Stimulated activated CD4-positive, alpha-beta T cell treated with anti-CD3 and anti-CD28 coated beads, Interleukin-15, amount 100 ng/mL, for 1 hour (primary cell): ENCODE measurements at places on chromosomes 16 and 17.

DNA sequence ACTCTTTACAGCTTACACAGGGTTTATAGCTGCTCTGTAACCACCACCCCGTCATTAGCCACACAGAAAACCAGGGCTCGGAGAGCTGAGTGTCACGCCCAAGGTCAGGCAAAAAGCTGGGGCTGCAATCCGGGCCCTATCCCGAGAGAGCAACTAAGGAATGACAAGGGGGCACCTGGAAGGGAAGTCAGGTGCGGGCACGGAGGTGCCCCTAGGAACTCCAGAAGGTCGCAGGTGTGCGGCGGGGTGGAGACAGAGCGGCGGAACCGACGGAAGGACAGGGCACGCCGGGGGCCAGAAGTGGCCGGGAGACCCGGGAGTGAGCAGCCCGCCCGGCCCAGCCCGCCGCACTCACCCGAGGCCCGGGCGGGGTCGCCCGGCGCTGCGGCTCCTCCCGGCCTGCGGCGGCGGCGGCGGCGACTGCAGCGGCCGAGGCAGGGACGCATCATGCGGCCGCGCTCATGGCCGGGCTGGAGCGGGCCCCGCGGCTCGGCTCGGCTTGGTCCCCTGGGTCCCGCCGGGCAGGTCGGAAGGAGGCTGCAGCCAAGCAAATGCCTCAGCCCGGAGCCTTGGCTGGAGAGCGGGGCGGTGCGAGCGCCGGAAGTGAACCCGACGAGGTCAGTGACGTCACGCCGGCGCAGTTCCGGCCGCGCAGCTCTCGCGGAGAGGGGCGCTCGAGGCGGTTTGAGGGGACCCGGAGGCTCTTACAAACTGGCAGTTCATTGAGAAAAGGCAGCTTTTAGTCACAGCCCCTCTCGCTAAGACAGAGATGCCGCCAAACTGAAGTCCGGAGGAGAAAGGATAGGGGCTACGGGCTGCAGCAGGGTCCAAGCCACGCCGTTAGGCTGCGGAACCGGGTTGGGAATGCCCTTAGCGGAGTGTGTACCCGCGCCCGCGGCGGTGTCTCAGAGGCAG lies at the start of gene ZDHHC7:
ZDHHC7 (minus strand) TSS at position 605 of the 915 bp plus-strand sequence. CDS start 20,917 bp downstream, outside the sequence.
- peak; percentile 78 for DNase-seq

DNA sequence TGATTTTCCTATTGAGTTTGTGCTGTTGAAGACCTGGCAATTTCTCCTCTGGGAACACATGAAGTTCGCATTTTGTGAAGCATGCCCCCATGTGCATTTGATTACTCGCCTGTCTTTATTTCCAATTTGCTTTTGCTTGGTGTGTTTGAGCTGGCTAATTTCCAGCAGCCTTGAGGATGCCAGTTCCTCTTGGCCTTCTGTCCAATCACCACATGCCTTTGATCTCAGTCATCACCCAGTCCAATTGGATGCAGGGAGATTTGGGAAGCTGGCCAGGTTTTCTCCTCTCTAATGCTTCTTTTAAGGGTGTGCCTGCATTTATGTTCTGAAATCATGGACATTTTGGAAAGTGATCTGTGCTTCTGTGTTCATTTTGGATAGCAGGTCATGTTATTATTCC lies 3.8 kb upstream of the TMEM100 start:
- no peak for DNase-seq

DNA sequence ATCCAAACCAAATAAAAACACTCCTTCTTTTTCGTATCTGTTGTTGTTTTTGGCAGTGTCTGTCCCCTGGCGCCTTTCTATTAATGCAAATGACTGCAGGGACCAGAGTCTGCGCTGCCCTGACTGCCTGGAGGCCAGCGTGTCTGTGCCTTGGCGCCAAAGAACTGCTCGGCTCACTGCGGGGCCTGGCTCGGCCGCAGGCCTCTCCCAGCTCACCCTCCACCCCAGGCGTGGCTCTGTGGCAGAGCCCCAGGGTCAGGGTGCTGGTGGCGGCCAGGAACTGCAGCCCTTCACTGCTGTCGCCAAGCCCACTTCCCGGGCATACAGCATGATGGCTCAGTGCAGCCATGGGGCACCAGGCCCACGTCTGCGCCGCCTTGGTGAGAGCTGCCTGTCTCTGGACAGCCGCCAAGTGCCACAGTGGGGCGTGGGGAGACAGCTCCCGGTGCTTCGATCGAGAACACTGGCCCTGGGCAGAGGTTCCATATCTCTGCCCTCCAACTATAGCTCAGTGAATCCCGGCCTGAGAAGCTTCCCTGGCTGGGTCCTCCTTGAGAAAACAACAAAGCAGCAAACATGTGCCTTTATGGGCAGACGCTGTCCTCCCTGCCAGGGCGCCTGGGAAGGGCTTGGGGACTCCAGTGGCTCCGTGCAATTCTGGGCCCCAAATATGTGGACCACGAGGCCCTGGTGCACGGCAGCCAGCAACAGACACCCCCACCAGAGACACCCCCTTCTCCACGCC lies 11.1 kb downstream of the CANT1 start:
- no peak for DNase-seq

GRCh38 chr17:7742729-7743128 lies 25.2 kb downstream of the DNAH2 start:
- no peak for DNase-seq

- DNase-seq, result no peak
These were observed 45.2 kb upstream of the KPNB1 start for GRCh38 chr17:47604598-47604927.

GRCh38 chr16:77556201-77556873 lies 121.5 kb upstream of the ADAMTS18 start:
- DNase-seq, result no peak

DNA sequence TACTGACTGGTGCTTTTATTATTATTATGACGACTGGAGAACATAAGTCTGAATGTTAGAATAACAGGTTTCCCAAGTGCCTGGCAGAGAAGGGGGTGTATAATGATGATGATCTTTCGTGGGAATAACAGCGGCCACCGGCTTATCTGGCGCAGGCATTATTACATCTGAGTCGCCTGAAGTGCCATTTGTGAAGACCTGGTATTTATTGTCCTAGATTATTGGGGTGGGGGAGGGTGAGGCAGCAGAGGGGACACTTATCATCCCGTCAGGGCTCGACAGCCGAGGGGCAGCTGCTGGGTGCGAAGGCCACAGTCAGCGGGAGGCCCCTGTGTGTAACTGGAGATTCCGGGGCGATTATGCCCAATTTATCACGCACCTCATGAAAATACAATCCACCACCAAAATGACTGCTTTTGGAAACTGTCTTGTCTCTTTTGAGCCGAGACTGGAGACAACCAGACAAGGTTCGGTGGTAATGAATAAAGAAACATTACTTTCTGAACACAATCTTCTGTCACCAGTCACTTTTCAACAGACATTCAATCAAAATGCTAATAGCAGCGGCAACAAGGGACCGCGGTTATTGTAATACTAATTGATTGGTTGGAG lies 199.3 kb downstream of the CCDC182 start:
- no peak for DNase-seq

- no peak for DNase-seq
These were observed 1.4 kb downstream of the CBFA2T3 start for GRCh38 chr16:88975511-88976061.

GRCh38 chr16:25691519-25692091 lies at the start of gene HS3ST4:
Gene HS3ST4, plus strand, starts transcription at chr16:25691959.
- DNase-seq, result no peak

DNA sequence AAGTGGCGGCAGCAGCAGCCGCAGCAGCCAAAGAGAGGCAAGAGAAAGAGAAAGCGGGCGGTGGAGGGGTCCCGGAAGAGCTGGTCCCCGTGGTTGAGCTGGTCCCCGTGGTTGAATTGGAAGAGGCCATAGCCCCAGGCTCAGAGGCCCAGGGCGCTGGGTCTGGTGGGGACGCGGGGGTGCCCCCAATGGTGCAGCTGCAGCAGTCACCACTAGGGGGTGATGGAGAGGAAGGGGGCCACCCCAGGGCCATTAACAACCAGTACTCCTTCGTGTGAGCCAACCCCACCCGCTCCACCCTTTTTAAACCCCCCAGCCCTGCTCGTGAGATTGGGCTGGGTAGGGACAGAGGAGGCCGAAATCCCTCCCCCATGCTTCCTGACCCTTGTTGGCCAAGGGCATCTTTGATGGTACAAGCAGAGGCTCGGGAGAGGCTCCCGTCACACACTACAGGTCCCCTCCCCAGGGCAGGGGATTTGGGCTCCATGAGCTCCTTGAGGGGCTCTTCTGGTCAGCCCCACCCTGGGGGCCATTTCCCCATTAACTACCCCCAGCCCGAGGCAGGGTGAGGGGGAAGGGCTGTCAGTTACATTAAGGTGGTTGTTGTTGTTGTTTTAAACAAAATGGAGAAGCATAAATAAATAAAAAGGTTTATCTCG lies 4.6 kb upstream of the ATP2A1 start:
- DNase-seq, result peak; percentile 27

DNA sequence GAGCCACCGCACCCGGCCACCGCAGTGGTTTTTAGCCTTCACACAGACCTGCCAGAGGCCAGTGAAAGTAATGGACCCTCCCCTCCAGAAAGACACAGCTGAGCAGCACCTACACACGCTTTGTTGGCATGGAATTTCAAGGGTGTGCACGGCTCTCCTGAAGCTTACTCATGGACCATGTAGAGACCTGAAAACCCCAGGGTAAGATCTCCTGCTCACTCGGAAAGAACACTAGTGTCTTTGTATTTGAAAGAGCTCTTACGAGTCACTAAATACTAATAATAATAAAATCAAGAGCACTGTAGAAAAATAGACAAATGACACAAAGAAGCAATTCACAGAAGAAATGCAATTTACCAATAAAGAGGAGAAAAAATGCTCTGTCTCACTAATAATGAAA lies 20.0 kb downstream of the SLC43A2 start:
- DNase-seq, result no peak

- DNase-seq, result no peak
These were observed 28.3 kb downstream of the RTN4RL1 start for GRCh38 chr17:1996800-1997288.

DNA sequence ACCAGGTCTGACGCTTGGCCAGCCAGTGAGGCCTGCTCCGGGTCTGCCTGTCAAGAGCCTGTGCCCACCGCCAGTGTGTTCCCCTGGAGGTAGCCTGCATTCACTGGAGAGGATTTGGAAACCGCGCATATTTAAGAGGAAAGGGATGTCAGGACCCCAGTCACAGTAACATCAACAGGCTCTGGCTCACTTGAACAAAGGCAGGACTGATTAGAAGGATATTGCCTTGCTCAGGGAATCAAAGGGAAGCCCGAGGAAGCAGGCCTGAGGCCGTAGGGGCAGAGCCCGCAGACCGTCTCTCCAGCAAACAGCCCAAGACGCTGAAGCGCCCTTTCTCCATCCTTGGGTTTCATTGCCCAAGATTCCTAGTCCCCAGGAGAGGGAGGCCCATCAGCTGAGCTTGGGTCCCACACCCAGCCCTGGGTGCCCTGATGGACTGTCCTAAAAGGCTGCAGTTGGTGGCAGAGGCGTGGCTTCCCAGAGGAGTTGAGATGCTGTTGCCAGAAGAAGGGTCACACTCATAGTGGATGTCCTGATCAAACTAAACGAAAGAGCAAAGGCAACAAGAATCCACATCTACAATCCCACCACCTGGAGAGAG lies 23.2 kb downstream of the NT5M start:
- no peak for DNase-seq

GRCh38 chr17:80380068-80380467 lies 34.9 kb upstream of the ENDOV start:
- no peak for DNase-seq

GRCh38 chr17:4365628-4366326 lies 698 bp downstream of the UBE2G1 start:
- peak; percentile 20 for DNase-seq

- no peak for DNase-seq
These were observed 495.7 kb downstream of the SHISA9 start for GRCh38 chr16:13397126-13397525.

- no peak for DNase-seq
These were observed 32.5 kb downstream of the PIMREG start for GRCh38 chr17:6476810-6477179.

DNA sequence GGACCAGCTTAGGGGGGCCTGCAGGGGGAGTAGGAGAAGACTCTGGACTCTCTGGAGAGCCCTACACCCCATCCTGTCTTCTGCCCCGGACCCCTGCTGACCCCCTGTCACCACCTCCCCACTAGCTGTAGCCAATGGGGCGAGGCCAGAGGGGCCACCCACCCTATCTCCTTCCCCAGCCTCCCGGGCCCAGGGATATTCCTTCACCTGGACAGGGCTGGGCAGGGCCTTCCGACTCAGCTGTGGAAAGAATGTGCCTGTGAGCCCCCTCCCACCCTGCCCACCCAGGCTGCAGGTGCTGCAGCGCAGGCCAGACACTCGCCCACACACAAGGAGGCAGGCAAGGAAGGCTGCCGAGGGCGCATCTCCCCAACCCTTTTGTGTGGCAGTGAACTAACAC lies 23.0 kb downstream of the TSPOAP1 start:
- no peak for DNase-seq

DNA sequence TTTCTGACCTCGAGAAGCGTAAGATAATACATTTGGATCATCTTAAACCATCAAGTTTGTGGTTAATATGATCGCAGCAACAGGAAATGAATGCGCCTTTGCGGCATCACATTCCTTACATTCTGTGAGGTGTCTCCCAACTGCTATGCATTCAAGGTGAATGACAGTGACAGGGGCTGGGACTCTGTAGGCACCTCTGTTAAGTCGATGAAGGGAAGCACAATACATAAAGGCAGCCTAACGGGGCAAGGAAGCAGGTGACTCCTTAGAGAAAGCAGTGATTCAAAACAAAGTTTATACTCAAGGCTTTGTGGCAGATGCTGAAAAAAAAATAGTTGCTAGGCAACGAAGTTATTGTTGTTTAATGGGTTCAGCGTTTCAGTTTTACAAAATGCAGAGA lies 21.6 kb upstream of the EVPL start:
- DNase-seq, result no peak

DNA sequence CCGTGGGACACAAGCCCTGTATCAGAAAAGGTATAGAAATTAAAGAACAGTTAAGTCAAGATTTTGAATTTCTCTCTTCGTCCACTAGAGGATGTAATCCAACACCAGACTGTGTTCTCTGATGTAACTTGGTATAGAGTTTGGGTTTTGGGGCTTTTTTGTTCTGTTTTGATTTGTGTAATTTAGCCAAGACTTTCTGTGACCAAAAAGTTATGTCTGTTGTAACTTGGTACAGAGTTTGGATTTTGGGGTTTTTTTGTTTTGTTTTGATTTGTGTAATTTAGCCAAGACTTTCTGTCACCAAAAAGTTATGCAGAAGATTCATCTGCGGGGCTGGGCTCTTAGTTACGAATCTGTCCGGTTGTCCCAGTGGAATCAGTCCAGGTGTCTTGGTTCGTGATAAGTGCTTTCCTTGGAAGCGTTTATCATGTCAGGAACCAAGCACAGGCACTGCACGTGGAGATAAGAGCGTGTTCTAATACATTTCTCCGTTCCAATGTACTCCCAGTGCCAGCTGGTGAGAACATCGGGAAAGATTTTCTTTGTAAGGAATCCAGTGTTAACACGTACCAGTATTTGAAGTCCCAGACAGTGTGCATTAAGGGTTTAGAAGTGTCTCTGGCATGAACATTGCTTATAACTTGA lies 44.1 kb upstream of the SEC14L1 start:
- DNase-seq, result no peak

DNA sequence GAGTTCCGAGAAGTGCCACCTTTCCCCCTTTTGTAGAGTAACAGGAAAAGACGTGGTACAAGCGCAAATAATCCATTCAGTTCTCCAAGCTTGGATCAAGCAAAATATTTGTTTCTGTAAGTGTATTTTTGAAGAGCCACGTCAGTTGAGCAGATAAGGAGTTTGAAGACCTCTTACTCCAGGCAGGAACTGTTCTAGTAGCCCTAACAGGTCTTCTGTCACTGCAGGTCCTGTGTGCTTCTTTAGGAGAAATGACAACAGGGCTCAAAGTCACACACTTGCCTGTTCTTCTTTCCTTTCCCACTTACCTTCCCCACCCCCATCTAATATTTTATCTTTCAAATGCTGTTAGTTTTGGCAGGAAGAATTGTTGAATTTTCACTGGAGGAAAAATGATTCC lies 93.9 kb downstream of the CLEC16A start:
- no peak for DNase-seq

GRCh38 chr17:79003661-79004411 lies 5.7 kb downstream of the CANT1 start:
- DNase-seq, result no peak
